ENCODE measurements at places on chromosomes 13 and 19.

DNA sequence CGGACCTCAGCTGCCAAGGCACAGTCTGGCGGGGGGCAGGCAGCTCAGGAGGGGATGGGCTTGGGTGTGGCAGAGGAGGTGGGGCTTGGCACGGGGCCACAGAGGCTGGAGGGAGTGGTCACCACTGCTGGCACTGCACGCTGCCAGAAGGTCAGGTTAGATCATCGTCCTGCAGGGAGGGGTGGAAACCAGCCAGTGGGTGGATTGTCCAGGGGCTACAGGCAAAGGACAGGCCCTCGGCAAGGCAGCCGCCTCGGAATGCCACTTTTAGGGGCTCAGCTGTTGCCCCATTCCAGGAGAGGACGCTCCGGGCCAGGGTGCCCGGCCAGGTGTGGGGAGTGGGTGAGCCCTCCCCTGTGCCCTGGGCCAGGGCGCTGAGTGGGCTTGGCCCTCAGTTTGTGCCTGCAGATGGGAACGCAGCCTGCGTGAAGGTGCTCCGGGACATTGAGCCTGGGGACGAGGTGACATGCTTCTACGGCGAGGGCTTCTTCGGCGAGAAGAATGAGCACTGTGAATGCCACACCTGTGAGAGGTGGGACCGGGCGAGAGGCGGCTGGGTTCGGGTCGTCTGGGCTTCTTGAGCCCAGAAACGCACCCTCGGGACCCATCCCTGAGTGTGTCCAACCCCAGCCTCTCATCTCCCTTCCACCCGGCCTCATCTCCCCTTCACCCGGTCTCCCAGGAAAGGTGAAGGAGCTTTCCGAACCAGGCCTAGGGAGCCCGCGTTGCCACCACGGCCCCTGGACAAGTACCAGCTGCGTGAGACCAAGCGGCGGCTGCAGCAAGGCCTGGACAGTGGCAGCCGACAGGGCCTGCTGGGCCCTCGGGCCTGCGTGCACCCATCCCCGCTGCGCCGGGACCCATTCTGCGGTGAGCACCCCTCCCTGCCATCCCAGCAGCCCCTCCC, 6.4 kb downstream of the KMT5C start:
- DNase-seq: no peak

DNA sequence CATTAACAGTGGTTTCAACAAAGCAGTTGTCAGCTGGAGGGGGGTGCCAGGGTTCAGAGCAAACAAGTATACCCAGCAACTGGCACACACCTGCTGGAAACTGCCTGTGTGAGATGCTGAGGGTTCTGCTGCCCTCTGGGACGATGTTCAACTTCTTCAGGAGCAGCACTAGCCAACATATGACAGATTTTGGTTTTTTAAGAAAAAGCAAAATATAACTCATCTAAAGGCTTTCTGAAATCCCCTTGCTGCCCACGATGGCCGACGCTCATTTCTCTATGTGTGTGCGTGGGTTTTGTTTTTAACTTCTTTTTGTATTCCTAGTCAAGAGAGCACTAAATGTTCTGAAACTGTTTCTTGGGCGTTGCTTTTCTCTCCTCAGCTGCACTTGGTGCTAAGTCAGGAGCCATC, 79.9 kb downstream of the MRPL57 start:
- DNase-seq: no peak

DNA sequence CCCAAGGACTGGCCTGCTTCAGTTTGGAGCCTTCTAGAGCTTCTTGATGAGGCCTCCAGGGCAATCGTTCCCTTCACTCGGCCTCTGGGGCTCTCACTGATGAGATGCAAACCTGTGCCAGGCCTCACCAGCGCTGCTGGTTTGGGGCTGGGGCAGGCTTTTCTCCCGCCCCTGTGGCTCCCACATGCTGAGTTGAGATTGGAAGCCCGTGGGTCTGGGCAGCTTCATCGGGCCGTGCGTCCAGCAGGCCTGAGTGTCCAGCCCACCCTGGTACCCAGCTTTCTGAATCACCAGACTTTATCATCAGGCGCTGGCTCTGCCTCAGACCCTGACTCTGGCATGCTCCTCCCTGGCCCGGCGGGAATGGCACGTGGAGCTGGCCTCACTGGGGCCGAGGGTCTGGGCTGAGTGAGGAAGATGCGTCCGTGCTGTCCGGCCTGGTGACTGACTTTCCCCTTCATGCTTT, 4.3 kb downstream of the CALM3 start:
- DNase-seq: no peak

- no peak for DNase-seq
These were observed 210.4 kb upstream of the ZNF536 start for GRCh38 chr19:30161770-30162169.

DNA sequence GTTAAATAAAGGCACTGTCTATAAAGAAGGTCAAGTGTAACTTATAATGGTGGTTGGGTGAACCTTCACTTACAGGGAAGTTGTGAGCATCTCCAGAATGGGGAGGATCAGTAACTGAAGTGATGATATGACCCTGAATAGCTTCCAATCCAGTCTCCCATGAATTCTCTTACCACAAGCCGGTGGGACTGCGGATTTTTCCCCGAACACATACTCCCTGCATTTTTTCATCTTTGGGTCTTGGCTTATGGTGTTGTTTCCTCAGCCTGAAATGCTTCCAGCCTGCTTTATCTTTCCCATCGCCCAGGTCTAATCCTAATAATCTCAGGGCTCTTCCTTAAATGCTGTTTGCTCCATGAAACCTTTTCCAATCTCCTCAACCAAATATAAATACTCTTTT, 2.0 kb upstream of the CSNK1A1L start:
- no peak for DNase-seq

- no peak for DNase-seq
These were observed 38.3 kb upstream of the SPRY2 start for GRCh38 chr13:80379245-80379644.
